Thoracic aorta (tissue), 2 donors: ENCODE measurements at places on chromosomes 12 and 14. TPM values are rescaled to one million over a fixed set of nuclear protein-coding genes. Genes with fewer than 3 reads are reported as not detected.

Gene IL26
- not detected for total RNA-seq

GRCh38 chr12:111424793-111425251 is 19.1 kb downstream of the SH2B3 start:
- DNase-seq: no peak

GRCh38 chr12:45816652-45817051 is 87.1 kb downstream of the ARID2 start:
- DNase-seq: no peak

DNA sequence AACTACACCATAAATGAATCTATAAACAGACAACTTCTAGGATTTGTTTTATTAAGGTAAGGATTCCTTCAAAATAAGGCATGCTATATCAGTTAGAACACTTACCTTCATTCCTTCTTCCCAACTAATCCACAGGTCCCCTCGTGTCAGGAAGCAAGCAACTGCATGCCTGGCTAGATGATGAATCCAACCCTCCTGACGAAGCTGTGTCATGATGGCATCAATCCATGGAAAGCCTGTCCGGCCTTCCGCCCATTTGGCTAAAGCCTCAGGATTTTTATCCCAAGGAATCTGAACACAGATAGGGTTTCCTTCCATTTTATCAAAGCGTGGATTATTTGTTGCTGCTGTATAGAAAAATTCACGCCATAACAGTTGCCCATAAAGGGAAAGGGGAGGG is 12.5 kb upstream of the MTERF2 start:
- DNase-seq: no peak

DNA sequence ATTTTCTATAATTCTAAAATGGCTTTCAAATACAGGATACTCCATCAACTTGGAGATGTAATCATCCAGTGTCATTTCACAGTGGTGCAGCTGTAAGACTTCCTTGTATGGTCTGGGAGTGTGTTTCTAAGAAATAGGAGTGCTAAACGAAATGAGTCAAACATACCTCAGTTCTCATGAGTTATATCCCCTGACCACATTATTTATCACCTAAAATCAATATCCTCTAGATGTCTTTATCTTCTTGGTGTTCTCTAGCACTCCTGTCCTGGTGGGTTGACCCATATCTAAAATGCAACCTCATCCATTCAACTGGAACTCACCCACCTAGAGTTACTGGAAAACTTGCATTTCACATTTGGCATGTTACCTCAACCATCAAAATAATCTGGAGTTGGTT is 33.2 kb downstream of the TMEM30B start:
- DNase-seq: no peak
